Ovary (tissue), 10 donors: ENCODE measurements at places on chromosomes 4 and X. TPM values are rescaled to one million over a fixed set of nuclear protein-coding genes. Genes with fewer than 3 reads are reported as not detected.

GRCh38 chr4:23135792-23136645, 443.3 kb downstream of the GBA3 start:
- no peak overlapping the region for H3K27ac ChIP-seq
- no peaks in the 10 kb centered on the region for H3K36me3 ChIP-seq
- H3K27me3 ChIP-seq, result no peaks in the 10 kb centered on the region

GRCh38 chr4:8380511-8381415, 59.8 kb downstream of the ACOX3 start:
- no peaks in the 10 kb centered on the region for H3K27me3 ChIP-seq
- no peak overlapping the region for H3K4me3 ChIP-seq
- no peak for DNase-seq
- no peak overlapping the region for H3K27ac ChIP-seq
- H3K4me1 ChIP-seq, result peaks cover 15% of the 10 kb centered on the region
- H3K36me3 ChIP-seq, result no peaks in the 10 kb centered on the region

The VCX3B gene
- total RNA-seq, result not detected

The MAGEA12 gene
- total RNA-seq, result not detected

- H3K27ac ChIP-seq, result no peak overlapping the region
- H3K4me1 ChIP-seq, result no peaks in the 10 kb centered on the region
- DNase-seq, result no peak
- H3K27me3 ChIP-seq, result no peaks in the 10 kb centered on the region
- H3K36me3 ChIP-seq, result no peaks in the 10 kb centered on the region
Measured at GRCh38 chrX:109398833-109399232, 83.1 kb downstream of the GUCY2F start.

- H3K27ac ChIP-seq, result no peak overlapping the region
- H3K4me1 ChIP-seq, result no peaks in the 10 kb centered on the region
- no peak overlapping the region for H3K4me3 ChIP-seq
Measured at GRCh38 chrX:110192516-110192915, 125.4 kb downstream of the AMMECR1 start.

DNA sequence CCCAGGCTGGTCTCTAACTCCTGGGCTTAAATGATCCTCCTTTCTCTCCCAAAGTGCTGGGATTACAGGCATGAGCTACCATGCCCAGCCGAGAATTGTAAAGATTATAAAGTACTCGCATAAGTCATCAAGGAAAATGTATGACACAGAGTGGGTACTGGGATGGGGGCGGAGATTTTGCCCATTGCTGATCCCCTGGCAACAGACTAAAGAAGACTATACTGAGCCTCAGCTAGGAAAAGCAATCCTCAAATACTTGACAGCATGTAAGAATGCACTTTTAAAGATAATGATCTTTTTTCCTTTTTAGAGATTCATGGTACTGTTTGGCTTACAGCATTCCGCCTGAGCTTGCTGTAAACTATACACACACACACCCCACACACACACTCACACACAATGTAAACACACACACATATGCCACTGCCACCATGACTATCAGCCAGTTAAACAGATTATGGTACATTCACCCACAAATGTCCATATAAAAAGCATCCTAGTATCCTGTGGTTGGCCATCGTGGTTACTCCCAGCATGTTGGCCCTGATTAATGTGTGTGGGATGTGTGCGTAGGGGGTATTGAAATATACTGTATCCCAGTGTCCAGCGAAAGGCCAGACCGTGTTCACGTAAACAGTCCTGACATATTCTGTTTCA, 113.0 kb downstream of the AMELX start:
- DNase-seq, result no peak
- H3K4me1 ChIP-seq, result no peaks in the 10 kb centered on the region
- no peaks in the 10 kb centered on the region for H3K36me3 ChIP-seq
- no peaks in the 10 kb centered on the region for H3K27me3 ChIP-seq

The SH3TC1 gene
- total RNA-seq, result 34.5 TPM

GRCh38 chr4:138291431-138291830, 49.3 kb upstream of the SLC7A11 start:
- H3K27ac ChIP-seq, result no peak overlapping the region
- DNase-seq, result no peak
- H3K27me3 ChIP-seq, result no peaks in the 10 kb centered on the region
- H3K36me3 ChIP-seq, result no peaks in the 10 kb centered on the region
- no peaks in the 10 kb centered on the region for H3K4me1 ChIP-seq

The TEX13C gene
- total RNA-seq, result not detected

The DCHS2 gene
- 5.8 TPM for total RNA-seq

GRCh38 chr4:189825466-189825865, 115.2 kb upstream of the FRG1 start:
- no peak for DNase-seq
- H3K4me3 ChIP-seq, result no peak overlapping the region
- no peaks in the 10 kb centered on the region for H3K36me3 ChIP-seq
- H3K27ac ChIP-seq, result no peak overlapping the region
- no peaks in the 10 kb centered on the region for H3K27me3 ChIP-seq

DNA sequence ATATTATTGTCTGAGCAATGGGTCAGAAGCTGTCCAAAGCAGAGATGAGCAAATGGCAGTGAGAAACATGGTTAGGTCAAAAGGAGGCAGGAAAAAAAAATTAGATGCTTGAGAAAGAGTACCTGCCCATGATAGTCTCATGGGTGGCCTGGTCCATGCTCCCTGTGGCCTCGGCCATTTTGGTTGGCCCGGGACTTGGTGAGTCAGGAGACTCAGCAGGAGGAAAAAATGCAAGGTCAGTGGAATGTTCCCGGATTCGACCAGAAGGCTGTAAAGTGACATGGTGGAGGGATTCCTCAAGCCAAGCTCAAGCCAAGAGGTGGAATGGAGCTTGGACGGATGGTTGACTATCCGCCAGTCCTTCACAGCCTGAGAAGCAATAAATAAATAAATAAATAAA, 236.7 kb downstream of the ASMT start:
- no peak overlapping the region for H3K4me3 ChIP-seq
- H3K27me3 ChIP-seq, result no peaks in the 10 kb centered on the region
- DNase-seq, result no peak
- no peak overlapping the region for H3K27ac ChIP-seq

GRCh38 chr4:135244056-135244455, 1042.5 kb upstream of the PABPC4L start:
- no peaks in the 10 kb centered on the region for H3K4me1 ChIP-seq
- H3K4me3 ChIP-seq, result no peak overlapping the region
- H3K36me3 ChIP-seq, result no peaks in the 10 kb centered on the region
- H3K27me3 ChIP-seq, result no peaks in the 10 kb centered on the region
- no peak for DNase-seq
- no peak overlapping the region for H3K27ac ChIP-seq

The GYG2 gene
- total RNA-seq, result 4.3 TPM

DNA sequence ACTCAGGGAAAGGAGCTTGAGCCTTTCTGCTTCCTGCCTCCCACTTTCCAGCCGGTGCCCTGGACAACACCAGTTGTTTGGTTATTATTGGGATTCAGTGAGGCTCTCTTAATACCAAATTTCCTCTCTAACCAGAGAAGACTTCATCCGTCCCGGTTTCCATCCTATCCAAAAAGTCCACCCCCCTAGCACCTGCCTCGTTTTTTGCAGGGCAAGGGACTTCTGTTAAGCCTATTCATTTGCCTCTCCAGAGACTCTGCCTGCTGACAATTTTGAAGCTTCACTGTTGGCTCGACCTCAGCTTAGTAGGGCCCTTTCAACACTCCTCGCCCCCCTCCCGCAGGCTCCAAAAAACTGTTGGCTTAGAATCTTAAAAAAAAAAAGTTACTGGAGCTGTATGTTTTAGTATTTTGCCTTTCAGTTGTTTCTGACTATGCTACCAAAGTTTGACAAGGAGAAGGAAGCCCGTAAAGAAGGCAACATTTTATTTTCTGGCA, 779 bp upstream of the PRSS12 start:
- H3K27ac ChIP-seq, result no peak overlapping the region
- no peak for DNase-seq
- H3K27me3 ChIP-seq, result no peaks in the 10 kb centered on the region
- no peaks in the 10 kb centered on the region for H3K36me3 ChIP-seq
- H3K4me1 ChIP-seq, result peaks cover 5% of the 10 kb centered on the region

The BEX5 gene
- 11.7 TPM for total RNA-seq

DNA sequence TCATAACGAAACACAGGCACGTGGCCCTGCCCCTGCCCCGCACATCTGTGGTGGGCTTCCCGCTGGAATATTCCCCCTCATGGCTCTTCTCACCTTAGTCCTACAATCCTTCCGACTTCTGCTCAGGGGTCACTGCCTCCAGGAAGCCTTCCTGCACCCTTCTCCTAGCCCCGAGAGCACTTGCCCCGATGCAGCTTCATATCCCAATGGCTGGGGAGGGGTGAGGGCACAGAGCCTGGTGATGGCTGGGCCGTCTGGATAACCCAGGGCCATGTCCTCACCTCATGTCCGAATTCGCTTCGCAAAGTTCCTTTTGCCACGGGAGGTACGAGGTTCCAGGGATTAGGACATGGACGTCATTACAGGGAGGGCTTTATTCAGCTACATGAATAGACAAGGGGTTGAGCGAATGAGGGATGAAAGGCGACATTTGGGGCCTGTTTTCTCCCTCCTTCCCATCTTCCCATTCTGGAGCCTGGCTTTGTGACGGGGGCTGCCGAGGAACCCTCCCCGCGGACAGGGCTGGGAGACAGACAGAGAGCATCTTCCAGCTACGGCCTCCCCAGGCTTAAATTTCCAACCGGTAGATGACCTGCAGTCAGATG, 35.5 kb upstream of the HMX1 start:
- H3K27ac ChIP-seq, result no peak overlapping the region
- H3K27me3 ChIP-seq, result no peaks in the 10 kb centered on the region
- DNase-seq, result no peak

The BGN gene
- 72.3 TPM for total RNA-seq

DNA sequence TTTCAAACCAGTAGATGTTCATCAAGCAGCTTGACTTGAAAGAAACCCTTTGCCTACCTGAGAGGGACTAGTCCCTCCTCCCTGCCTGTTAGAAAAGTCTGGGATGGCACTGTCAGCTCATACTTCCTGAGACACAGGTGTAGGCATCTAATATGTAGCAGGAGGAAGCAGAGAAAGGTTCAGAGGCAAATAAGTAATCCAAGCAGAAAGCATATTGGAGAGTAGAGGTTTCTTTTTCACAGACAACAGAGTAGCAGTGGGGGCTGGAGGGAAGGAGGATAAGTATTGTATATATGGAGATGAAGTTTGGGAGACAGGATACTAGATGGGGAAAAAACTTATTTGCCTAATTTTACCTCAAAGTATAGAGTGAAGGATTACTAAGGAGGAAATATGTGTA, 81.5 kb downstream of the FNIP2 start:
- no peak overlapping the region for H3K4me3 ChIP-seq
- no peaks in the 10 kb centered on the region for H3K36me3 ChIP-seq
- no peak overlapping the region for H3K27ac ChIP-seq

The PF4V1 gene
- not detected for total RNA-seq

DNA sequence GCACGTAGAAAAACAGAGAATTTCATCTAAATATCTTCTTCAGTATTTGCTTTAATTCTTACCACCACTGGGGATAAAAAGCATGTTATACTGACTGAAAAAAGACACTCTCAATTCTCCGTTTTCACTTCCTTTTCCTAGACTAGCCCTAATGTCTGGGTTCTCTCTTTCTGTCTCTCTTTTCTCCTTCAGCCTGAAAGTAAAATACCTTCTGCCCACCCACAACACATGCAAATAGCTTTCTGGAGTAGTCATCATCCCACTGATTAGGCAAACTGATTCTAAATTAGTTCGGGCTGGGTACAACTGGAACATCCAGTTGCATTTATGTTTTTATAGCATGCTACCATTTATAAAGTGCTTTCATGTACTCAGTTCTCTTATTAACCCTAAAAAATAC, 142.4 kb upstream of the ANKRD50 start:
- H3K27me3 ChIP-seq, result no peaks in the 10 kb centered on the region
- DNase-seq, result no peak
- H3K4me1 ChIP-seq, result peaks cover 2% of the 10 kb centered on the region
- H3K27ac ChIP-seq, result no peak overlapping the region
